CD4-positive, alpha-beta T cell treated with Interleukin-10 for 1 hour (primary cell): ENCODE measurements at places on chromosomes 4 and X.

DNA sequence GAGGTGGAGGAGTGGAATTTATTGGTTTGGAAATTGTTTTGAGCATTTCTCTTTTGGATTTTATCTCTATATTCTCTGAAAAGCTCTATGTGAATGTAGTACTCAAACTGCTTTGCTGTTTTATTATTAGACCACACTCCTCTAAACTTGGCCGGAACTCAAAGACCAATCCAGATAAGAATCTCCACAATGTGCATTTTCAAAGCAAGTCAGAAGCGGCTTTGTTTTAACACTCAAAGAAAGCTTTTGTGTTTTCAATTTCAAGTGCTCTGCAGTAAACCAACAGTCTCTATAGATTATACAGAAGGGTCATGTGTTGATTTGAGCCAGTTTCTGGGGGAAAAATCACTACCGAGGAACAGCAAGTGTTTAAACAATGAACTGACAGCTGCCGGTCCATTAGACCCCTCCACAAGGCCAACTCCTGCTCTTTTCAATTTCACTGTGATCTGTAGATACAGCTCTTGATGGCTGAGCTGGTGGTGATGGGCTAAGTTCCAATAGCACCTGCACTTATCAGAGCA lies 79.4 kb downstream of the FTHL17 start:
- DNase-seq = no peak

- DNase-seq = no peak
Observed at GRCh38 chr4:140222171-140222570, 68.2 kb upstream of the MAML3 start.

- no peak for DNase-seq
Observed at GRCh38 chr4:1205586-1206298, 33.4 kb upstream of the SPON2 start.

GRCh38 chr4:142961866-142962265 lies 115.8 kb upstream of the INPP4B start:
- no peak for DNase-seq

DNA sequence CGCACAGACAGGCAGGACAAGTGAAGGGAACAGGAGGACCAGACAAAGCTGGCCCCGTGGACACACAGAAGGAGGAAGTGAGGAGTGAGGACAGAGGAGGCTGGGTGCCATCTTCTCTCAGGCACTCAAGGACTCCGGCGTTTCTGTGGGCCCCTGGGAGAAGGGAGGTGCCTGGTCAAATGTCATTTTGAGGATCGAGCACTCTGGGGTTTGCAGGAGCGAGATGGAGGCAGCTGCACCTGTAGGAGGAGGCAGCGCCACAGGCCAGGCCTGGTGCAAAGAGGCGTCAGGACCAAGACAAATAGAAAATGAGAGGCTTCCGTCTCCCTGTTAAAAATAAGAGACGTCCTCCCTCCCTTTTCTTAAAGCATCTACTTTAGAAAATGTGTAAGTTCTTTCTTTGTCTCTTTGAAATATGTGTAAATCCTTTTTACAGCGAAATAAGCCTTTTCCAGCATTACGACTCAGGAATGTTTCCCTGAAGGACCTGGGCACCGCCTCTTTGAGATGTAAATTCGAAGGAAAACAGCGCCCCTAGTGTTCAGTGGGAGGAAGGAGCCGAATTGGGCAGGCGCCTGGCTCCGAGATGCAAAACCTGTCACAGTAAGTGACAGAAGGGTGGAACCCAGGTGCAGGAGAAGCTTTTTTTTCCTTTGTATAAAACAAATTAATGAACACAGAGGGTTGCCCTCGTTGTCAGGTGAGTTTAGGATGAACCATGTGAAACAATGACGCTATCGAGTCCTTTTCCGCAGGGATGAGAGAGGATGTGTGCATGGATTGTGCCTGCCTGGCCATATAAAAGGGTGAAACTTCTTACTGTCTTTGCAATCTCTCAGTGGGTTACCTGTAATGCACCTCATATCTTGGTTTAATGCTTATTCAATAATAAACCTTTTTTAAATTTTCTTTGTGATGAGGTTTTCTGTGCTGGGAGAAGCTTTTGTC lies 1.4 kb upstream of the C4orf50 start:
- DNase-seq = peak; percentile 41

DNA sequence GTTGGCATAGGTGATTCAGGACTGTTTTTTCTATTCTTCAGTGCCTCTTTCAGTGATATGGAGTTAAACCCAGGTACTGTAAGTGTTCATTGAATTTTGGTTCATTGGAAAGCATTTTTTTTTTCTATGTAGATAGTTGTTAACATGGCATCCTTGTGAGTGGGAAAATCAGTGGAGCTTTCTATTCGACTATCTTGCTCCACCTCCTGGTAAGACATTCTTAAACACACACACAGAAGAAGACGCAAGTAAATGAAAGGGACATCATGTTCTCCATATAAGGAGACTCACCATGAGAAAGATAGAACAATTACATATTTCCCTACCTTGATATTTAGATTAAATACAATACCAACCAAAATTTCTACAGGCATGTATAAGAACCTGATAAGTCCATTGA lies 598.5 kb upstream of the SPANXN1 start:
- no peak for DNase-seq
